ENCODE measurements at places on chromosomes 7 and 10. TPM values are rescaled to one million over a fixed set of nuclear protein-coding genes. Genes with fewer than 3 reads are reported as not detected.

ACTL6B gene
- total RNA-seq: not detected

MEOX2 gene
- not detected for total RNA-seq

PDE6C gene
- not detected for total RNA-seq

DGKI gene
- total RNA-seq: not detected

PTN gene
- total RNA-seq: not detected

LBX1 gene
- not detected for total RNA-seq

TEX47 gene
- not detected for total RNA-seq

CYP3A7 gene
- total RNA-seq: not detected

OR6B1 gene
- not detected for total RNA-seq

CDH23 gene
- total RNA-seq: 10.2 TPM

ARHGAP22 gene
- total RNA-seq: not detected

NPFFR1 gene
- total RNA-seq: not detected

SEC24C gene
- total RNA-seq: 72.2 TPM

SORCS1 gene
- not detected for total RNA-seq

LOXL4 gene
- total RNA-seq: not detected

PRKAR2B gene
- 0.62 TPM for total RNA-seq

KIF20B gene
- total RNA-seq: 22.6 TPM

MUC3A gene
- not detected for total RNA-seq

CBX3 gene
- 197 TPM for total RNA-seq
